ENCODE measurements at places on chromosomes 4 and X. TPM values are rescaled to one million over a fixed set of nuclear protein-coding genes. Genes with fewer than 3 reads are reported as not detected.

- DNase-seq, result no peak
Measured at GRCh38 chr4:7945709-7946380, 6.2 kb upstream of the AFAP1 start.

DNA sequence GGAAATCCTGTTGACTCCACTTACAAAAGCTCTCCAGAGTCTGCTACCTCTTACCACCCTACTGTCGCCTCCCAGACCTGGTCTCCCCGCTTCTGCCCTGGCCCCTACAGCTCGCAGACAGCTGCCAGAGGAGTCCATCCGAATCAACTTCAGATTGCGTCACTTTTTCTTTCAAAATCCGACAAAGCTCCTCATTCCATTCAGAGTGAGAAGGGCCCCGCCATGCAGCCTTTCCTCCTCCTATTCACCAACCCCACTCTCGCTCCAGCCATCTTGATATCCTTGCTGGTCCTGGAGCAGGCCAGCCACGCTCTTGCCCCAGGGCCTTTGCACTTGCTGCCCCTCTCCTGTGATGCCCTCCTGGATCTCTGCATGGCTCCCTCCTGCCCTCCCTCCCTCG lies 5.2 kb upstream of the OPN1LW start:
- DNase-seq, result no peak

DNA sequence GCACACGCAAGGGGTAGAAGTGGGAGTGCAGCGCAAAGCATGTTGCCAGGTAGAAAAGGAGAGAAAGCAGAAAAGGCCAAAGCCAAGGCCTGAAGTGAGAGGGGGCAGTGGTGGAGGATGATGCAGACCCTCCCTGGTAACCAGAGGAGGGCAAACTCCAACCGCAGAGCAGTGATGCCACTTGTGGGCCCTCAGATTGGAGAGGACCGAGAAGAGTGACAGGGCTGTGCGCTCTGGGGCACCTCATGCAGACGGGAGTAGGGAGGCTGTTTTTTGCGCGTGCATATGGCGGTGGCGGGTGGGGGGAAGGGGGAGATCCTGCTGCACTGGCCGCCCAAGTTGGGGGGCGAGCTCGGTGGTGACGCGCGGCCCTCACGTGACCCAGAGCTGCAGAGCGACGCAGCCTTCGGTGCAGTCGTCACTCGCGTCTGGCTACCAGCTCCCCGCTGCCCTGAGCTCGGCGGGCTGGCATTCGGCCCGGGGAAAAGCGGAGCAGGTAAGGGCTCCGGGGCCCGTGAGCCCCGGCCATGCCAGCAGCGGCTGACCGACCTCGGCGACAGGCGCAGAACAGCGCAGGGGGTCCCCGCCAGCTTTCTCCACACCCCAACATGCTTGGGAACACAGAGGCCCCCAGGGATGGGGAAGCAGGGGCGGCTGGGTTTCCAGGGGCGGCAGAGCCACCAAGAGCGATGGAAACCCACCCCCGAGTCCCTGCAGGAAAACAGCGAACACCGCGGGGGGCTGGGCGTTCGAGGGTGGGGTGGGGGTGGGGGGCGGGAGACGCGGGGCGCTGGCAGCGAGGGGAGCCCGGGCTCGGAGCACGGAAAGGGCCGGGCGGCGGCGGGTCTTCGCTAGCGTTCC lies at the start of gene BEX3:
Gene BEX3 (plus strand): TSS at position 421 of the 861 bp plus-strand sequence. CDS start 984 bp downstream, outside the sequence.
- peak; percentile 27 for DNase-seq

- DNase-seq, result no peak
Measured at GRCh38 chr4:77697860-77698590, 92.4 kb downstream of the CXCL13 start.

DNA sequence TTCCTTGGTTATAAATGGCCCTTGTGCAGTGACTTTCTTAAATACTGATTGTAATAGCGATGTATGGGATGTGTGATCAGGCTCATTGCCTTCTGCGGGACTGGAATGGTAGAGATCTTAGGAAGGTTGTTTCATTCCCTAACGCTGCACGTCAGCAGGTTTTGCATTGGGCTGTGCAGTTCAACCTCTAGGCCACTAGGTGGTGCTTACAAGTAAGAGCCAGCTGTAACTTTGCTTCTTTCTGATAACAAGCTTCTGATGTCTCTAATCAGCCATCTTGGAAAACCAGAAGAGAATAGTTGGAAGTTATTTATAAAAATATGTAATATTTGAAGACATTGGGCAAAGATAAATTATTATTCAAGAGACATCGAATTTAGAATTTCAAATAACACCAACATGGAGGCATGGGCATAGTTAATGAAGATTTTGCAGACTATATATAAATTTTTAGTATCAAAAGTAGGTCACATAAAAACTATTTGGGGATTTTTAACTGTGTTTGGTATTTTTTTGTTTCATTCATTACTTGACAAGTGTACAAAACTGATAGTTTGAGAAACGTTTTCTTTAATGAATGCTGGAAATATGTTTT lies 339.7 kb upstream of the PCDH7 start:
- DNase-seq, result no peak

GRCh38 chrX:106791495-106791894 lies 11.0 kb upstream of the TBC1D8B start:
- no peak for DNase-seq

Gene NRK
- total RNA-seq, result not detected

Gene GAB1
- 0.78 TPM for total RNA-seq
